Activated CD4-positive, alpha-beta T cell treated with anti-CD3 and anti-CD28 coated beads, Interleukin-2, Interleukin-6, amounts not matched to agents 100 ng/mL and 50 ng/mL, durations not matched to agents 16 hours and 8 hours (primary cell): ENCODE measurements at places on chromosomes 7 and 10.

- no peak for DNase-seq
Measured at GRCh38 chr7:30046127-30046770, 18.0 kb downstream of the PLEKHA8 start.

DNA sequence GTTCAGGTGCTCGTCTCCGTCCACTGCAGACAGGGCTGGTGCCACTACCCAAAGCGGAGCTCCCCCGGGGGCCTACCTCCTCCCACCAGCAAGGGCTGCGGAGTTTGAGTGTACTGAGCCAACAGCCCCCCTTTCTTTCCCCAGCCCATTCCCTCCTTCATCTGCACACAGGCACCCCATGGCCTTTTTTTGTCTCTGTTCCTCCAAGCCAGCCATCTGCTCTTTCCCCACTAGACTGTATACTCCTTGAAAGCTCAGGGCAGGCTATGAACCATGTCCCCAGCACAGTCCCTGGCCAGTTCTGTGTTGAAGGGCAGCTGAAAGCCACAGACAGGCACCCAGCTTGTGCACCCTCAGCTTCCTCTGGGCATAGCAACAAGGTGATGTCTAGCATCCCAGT is 99.4 kb downstream of the ZMIZ1 start:
- no peak for DNase-seq

GRCh38 chr7:107446988-107447387 is 22.9 kb upstream of the GPR22 start:
- DNase-seq = no peak

DNA sequence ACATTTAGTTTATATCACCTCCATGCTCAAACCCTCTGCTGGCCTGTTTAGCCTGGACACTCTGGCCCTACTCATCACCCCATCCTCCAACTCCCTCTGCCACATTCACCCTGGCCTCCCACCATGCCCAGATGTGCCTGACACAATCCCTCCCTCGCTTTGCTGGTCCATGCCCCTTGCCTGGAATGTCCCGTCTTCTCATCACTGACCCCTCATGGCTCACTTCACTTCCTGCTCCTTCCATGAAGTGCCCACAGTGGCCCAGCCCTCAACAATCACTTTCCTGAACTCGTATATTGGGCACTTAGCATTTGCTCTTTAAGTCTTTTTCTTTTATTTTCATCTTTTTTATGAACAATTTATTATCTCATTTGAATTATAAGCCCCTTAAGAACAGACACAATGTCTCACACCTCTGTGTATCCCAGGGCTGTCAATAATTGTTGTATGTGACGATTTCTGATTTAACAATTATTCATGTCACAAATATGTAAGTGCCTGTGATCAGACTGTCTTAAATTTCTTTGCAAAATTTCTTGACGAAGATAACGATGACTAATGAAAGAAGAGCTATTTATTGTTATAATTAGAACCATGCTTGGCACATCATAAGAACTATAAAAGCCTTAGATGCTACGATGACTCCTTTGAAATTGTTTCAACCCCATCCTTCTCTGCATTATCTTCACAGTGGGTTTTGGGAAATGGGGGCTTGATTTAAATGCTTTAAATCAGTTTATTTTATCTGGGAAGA is 209.9 kb upstream of the YAE1 start:
- no peak for DNase-seq

DNA sequence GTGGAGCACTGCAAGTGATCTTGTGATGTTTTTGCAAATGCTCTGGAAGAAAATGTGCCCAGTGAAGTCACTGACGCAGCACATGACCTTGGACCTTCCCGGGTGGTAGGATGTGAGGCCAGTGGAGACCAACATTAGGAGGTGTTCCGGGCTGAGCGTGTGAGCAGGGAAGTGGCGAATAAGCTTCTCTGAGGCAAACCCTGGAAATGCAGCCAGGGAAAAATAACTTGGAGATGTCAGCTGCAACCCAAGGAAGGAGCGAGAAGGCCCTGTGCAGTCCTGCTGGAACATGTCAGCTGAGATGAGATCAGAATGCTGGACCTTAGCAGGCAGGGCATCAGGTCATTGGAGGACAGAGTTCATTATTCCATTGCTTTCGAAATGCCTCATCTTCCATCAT is 18.6 kb upstream of the SDK1 start:
- DNase-seq = no peak

- peak; percentile 59 for DNase-seq
Measured at GRCh38 chr7:106419455-106420182, 134.8 kb upstream of the NAMPT start.

DNA sequence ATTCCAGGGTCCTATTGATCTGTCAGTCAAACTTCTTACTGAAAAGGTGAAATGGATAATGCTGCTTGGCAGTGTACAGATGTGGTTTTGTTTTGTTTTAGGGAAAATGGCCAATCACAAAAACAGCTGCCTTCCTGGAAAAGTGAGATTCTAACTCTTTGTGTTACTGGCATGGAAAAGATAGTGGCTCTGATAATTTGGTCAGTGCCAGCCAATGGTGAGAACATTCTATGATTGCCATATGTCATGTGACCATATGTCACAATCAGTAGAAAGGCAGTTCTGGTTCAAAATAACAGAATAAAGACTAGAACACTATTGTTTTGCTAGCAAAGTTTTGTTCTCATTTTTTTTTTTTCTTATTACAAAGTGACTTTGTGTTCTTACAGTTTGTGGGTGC is 139.2 kb upstream of the CCDC6 start:
- DNase-seq = no peak

GRCh38 chr7:154167051-154167450 is 114.9 kb downstream of the DPP6 start:
- no peak for DNase-seq

GRCh38 chr7:153382641-153383101 is 623.1 kb downstream of the ACTR3B start:
- DNase-seq = no peak

- no peak for DNase-seq
Measured at GRCh38 chr10:103273041-103273441, 3.9 kb upstream of the INA start.

DNA sequence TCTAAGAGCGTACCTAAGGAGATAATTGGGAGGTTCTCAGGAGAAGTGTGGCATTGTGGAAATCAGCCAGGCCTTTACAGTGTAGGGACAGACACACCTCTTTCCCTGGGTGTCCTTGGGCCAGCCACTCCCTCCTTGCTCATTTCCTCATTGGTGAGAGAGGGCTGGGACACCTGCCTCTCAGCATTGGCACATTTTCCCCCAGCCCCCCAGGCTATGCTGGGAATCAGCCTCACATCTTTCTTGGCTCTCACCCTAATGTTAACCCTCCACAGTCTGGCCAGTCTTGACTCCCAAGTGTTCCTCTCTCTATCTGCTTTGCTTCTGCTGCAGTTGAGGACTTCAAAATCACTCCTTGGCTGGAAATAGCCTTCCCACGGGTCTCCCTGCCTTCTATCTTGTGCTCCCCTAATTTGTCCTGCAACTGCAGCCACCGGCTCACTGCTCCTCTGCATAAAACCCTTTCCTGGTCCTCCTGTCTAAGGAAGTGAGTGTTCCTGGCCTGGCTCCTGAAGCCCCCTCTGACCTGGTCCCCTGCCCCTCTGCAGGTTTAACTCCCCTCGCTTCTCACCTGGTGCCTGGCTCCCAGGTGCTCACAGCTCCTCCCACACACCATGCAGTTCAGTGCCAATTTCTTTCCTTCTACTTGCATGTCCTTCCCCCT is 15.8 kb downstream of the TBXAS1 start:
- DNase-seq = no peak

- no peak for DNase-seq
Measured at GRCh38 chr7:102155821-102156441, 130.7 kb upstream of the SH2B2 start.

DNA sequence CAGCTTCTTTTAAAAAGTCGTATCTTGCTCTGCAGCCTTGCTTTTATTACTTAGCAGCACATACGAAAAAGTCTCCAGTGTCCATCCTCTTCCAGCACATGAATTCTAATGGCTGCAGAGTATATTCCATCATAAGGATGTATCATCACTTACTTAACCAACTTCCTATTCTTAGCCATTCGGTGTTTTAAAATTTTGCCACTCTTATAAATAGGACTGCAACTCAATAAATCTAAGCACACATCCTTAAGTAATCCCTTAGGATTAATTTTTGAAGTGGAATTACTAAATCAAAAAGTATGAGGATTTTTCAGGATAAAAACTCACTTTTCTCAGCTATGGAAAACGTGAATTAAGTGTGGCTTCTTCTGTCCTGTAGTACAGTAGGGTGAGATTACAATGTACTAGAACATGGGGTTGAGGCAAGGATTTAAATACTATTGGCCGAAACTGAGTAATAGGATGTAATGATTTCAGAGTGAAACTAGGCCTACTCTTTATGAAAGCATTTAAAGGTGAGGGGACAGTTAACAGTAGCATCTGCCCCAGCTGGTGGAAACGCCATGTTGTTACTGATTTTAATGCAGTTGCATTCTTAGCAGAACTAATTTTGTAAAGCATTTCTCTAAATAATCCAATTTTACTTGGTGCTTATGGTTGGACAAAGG is 1035.5 kb downstream of the LRMDA start:
- DNase-seq = no peak

GRCh38 chr10:96276426-96276825 is 5.1 kb upstream of the BLNK start:
- DNase-seq = no peak

DNA sequence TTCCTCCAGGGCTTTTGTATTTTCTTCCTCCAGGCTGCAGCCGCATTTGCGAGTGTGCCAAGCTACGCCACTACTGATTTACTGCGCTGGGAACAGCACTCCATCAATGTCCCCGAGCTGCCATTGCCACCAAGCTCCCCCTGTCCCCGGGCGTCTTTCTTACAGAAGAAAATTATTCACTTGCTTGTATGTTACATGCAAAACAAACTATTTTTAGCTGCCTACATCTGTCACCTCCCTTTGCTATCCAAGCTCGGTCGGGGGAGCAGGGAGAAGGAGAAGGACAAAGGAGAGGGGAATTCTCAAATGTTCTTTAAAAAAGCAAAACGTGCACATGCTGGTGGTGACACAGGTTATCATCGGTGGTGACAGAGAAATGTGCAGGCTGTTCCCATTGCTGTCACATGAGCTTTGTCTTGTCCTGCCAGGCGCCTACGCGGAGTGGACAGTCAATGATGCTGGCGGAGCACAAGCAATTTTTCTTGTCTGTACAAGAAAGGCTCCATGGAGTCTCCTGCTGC is 93.1 kb downstream of the ADARB2 start:
- DNase-seq = no peak

DNA sequence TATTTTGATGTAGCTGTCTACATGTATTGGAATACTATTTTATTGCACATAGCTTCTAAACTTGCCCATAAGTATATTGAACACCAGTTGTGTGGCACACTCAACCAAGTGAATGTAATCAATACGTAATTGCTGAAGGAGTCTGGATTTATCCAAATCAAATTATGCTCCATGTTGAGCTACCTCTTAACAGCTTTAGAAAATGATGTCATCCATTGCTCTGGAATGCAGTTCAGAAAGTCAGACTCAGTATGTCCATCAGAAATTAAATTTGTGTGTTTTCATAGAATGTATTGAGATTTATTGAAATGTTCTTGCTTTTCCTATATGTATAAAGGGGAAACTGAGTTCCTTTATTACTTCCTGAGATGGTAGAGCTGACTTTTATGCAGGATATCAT is 25.0 kb upstream of the CCAR1 start:
- no peak for DNase-seq

GRCh38 chr7:128103498-128104107 is 72.4 kb upstream of the LRRC4 start:
- DNase-seq = peak; percentile 34

GRCh38 chr10:436013-436697 is 253.3 kb downstream of the DIP2C start:
- no peak for DNase-seq

DNA sequence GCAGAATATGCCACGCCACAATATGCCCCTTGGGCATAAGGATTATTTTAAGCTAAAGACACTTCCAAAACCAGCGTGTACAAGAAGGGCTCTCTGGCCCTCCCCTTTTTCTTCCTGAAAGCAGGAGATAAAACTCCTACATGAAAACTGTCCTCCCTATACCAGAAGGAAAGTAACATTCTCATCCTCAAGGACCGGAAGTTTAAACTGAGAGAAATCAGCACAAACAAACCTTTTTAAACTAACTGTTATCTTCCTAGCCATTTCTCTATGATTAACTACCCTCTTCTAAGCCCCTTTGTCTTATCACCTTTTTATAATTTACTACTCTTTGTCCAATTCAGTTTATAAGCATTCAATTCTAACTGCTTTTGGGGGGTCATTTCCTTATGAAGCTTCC is 16.4 kb upstream of the RAPGEF5 start:
- no peak for DNase-seq

- no peak for DNase-seq
Measured at GRCh38 chr7:17580141-17580540, 281.7 kb downstream of the AHR start.

- DNase-seq = no peak
Measured at GRCh38 chr10:59047180-59047579, 129.3 kb upstream of the PHYHIPL start.

DNA sequence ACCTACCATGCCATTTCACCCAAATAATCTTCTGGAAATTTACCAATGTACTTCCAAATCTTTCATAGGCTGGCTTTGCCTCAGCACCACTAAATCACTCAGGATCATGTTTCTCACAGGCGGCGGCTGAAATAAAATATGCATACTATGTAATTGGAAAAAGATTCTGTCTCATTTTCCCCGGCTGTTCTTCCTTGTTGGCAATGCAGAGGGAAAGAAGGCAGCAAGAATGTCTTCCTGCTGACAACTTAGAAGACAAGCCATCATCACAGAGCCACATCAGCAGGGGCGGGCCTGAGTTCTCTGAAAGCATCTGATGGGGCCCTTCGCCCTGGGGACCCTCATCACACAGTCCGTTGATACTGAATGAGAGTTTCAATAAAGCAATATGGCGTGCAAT is 39.2 kb upstream of the COL1A2 start:
- no peak for DNase-seq

- DNase-seq = no peak
Measured at GRCh38 chr7:67341153-67341768, 344.6 kb downstream of the TYW1 start.

GRCh38 chr7:44111761-44112160 is 7.6 kb downstream of the AEBP1 start:
- no peak for DNase-seq

GRCh38 chr10:78354101-78354500 is 320.4 kb downstream of the RPS24 start:
- no peak for DNase-seq

DNA sequence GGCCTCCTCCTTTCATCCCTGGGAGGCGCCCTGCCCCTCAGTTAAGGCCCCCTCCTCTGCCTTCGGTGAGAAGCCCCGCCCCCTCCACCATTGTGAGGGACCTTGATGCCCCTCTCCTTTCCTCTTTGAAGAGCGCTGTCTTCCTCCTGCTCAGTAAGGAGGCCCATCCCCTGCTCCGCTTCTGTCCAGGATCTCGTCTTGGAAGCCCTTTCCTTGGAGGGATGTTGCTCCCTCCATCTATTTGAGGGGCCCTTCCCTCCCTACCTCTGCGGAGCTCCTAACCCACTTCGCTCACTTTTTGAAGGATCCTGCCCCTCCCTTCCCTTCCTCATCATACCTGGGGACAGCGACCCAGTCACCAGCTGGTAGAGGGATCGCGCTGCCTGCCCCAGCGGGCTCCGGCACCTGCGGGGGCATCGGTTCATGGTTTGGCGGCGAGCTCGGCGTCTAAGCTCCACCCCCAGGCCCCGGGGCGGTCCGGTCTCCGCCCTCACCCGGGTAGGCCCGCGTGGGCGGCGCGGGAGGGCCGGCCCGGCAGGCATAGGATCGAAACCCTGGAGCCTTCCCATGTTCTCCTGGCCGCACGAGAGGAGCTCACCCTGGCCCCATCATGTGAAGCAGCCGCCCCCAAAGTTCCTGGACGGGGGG is 4.1 kb downstream of the KCNIP2 start:
- peak; percentile 74 for DNase-seq

GRCh38 chr10:110323503-110323902 is 18.8 kb upstream of the SMNDC1 start:
- no peak for DNase-seq
